ENCODE measurements at places on chromosomes 7 and 10.

DNA sequence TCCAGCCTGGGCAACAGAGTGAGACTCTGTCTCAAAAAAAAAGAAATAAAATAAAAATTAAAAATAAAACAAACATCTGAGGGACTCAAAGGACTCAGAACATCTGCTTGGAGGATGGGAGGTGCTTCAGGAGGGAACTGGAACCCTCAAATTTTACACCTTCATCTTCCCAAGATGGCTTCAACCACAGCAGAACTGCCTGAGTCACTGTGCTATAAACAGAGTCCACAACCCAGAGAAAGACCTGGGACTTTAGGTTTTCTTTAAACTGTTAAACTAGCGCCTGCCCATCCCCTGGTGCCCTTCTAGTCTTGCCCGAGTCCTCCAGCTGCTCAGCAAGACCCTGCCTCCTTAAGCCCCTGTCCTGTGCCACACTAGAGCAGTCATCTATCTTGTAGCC lies 40.8 kb downstream of the RGS10 start:
- no peak for DNase-seq

DNA sequence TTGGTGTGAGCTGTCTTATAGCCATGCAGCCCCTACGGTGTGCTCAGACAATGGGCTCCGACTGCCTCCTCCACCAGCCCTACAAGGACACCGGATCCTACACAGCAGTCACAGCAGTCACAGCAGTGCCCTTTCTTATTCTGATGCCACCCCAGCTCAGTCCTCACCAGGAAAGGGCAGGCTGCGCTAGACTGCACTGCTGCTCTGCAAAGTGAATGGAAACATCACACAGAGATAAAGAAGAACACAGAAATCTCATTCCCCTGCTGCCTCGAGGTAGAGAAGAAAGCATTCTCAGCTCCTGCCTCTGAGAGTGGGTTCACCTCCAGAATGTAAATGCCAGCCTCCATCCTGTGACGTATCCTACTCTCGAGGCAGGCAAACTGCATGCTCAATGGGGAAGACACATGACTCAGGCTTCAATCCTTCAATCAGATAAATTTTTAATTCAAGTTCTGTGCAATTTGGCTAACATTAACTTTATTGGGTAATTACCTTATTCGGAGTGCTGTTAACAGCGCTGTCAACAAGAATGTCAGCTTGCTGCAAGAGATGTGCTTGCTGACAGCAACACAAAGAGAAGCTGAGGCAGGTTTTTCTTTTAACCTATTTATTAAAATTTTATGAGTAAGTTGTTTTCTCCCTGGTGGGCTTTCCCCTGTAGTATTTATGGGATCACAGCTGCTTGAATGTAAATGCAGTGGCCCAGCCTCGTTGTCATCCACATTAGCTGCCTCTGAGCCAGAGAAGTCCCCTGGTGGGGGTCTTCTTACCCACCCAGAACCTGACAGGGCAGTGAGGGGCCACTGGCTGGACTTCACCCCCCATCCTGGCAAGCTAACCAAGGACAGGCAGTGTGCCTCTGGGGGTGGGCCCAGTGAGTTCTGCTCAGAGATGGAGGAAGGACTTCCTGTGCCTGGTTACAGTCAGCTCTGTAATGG lies 241.3 kb upstream of the KMT2E start:
- DNase-seq = no peak

DNA sequence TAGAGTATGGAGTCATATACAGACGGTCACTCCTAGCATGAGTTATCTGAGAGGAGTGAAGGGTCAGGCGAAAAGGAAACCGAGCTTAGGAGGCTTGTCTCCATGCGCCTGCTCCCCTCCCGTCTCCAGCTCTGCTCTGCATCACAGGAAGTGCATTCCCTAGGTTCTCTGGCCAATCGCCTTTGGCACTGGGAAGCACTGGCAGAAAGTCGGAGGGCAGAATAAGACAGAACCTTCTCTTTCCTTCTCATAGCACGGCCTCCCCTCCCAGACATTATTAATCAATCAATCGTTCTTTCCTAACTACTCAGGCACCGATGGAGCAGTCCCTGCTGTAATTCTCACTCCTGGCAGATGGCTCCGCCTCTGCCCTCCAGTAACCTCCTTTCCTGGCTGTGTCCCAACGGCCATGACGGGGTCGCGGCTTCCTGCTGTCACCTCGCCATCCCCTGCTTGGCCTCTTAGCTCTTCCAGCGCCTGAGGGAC lies 177.1 kb downstream of the FRMD4A start:
- no peak for DNase-seq

DNA sequence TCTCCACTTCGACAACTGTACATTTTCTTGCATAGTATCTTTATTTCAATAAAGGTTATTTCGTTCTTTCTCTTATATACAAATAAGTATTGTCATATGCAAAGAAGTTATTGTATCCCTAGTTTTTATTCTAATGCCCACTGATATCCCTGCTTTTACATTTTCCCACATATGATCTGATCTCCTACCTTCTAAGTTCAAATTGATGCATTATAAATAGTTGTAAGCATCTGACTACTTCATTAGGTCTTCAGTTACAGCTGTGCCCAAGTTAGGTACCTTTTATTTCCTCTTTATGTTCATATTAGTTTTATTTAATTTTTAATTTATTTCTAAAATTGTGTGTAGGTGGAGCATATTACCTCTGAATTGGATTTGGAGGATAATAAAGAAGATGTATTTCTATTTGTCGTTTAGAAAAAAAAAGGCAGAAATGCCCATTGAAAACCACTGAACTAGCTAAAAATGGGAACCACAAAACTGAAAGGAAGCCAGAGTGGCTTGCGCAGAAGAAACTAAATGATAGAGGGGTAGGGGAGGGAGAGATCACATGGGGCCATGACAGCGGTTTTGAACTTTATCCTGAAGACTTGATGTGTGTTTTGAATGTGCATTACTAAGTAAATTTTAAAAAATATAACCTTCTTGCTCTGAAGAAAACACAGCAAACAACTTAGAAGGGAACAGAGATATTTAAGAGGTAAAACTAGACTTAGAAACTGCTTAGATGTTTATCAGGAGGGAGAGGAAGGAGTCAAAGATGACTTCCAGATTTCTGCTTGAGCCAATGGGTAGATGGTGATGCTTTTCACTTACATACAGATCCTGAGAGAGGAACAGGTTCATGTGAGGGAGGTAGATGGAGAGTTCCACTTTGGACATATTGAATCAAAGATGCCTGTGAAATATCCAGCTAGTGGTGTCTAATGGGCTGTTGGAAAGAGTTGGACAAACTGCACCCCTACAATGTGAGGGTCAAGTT lies 9.3 kb upstream of the ZC3HAV1L start:
- no peak for DNase-seq

GRCh38 chr10:88987243-88987725 lies 3.3 kb upstream of the FAS start:
- no peak for DNase-seq

GRCh38 chr7:108716783-108717182 lies 147.1 kb downstream of the DNAJB9 start:
- no peak for DNase-seq

DNA sequence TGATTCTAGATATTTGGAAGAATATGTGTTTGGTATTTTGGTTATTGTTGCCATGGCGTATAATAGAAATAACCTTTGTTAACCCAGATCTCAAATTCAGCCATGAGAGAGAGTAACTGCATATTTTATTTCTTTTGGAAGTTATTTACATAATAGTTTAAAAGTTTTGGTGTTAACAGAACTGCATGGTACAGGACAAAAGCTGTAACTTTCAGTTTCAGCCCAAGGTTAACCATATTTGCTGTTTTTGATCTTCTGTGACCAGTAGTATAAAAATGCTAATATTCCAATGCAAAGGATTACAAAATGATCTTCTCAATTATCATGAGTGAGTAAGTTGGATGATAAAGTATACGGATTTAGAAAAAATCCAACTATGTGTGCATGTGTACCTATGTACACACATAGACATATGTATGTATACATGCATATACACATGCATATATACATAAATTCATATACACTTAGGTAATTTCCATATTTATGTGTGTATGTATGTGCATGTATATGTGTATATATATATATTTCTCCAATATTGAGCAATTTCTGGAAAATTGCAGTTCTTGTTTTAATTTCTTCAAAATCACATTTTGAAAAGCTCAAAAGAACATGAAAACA lies 38.0 kb upstream of the PIP4K2A start:
- no peak for DNase-seq

GRCh38 chr7:155746188-155746587 lies 66.1 kb downstream of the SHH start:
- DNase-seq = no peak

- DNase-seq = no peak
These were observed 8.4 kb upstream of the INMT start for GRCh38 chr7:30743371-30744074.

DNA sequence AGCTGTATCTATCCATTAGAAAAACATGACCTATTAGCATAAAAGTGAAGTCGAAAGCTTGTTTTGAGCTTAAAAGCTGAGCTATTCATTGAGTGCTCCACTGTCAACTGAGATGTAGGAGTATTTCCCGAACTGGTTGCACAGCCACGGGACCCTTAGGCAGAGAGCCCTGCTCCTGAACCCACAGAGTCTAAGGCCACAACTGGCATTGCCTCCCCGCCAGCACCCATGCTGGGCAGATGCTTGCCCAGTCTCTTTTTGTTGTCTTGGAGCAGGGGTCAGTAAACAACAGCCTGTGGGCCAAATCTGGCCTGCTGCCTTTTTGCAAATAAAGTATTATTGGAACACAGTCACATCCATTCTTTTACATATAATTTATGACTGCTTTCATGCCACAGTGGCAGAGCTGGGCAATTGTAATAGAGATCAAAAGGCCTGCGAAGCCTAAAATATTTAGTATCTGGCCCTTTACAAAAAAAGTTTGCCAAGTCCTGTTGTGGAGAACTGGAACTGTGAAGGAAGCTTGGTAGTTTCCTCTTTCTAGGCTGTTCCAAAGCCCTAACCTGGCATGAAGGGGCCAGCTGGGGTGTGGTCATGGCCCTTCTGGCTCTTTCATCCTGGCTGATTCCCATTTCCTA lies 58.4 kb upstream of the WAPL start:
- DNase-seq = no peak

DNA sequence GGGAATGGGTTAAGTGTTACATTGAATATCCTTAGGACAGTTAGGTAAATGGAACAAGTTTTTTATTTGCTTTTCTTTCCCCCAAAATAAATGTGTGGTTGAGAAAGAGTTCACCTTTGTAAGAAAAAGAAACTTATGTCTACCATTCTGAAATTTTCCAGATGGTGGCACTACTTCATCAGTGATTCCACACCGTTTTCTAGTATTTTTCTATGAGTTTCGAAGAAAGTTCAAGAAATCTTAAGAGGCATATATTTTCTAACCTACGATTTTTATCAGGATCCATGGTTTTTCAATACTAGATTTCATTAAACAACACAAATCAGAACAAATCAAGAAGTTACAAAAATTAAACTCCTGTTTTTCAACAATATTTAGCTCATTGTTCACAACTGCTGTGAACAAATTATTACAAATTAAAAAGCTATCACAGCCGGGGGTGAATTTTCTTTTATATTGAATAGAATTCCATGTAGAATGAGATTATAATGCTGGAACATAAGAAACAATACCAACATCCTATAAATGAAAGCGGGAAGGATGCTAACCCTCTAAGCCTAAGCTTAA lies 163.1 kb upstream of the NPVF start:
- no peak for DNase-seq

DNA sequence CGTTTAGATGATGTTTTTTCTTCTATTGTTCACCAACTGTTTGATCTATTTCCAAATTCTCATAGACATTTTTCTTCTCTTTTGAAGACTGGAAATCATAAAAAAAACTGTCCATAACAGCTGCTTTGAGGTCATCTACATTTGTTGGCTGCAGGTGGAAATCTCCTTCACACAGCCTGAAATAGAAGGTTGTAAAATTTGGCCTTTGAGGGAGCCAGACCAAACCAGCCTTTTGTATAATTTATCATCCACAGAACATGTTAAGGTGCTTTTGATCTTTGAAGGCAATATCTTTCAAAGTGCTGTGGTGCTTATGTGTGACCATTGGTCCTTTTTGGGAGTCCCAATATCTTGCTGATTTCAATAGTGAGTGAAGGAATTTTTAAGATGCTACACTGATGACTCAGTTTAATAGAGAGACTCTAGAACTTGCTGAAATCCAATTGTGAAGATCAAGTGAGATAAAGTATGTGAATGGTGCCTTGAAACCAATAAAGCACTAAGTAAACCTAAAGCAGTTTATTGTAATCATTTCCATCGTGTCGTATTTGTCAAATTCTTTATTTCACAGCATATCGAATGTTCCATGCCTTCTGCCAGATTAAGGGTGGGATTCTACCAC lies 5.4 kb downstream of the FERD3L start:
- DNase-seq = no peak

GRCh38 chr10:49748006-49748405 lies 14.1 kb downstream of the OGDHL start:
- DNase-seq = no peak

- DNase-seq = no peak
These were observed 31.2 kb downstream of the ARMH3 start for GRCh38 chr10:102024799-102025198.

DNA sequence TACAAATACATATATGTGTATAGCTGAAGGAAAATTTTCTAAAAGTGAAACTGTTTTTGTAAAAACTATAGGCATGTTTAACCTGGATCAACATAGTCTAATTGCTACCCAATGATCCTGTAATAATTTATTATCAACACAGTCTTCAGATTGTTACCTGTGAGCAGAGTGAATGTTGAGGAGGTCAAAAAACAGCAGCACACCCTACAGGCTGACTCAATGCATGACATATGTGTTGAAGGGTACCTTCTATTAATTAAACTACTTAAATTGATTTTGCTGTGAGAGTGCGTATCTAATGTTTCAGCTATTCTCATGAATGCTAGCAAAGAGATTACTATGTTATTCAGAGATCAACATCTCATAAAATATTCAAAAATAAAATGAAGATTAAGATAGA lies 411.4 kb downstream of the TNS3 start:
- DNase-seq = no peak

GRCh38 chr10:88971221-88972061 lies 18.9 kb upstream of the ACTA2 start:
- DNase-seq = no peak

DNA sequence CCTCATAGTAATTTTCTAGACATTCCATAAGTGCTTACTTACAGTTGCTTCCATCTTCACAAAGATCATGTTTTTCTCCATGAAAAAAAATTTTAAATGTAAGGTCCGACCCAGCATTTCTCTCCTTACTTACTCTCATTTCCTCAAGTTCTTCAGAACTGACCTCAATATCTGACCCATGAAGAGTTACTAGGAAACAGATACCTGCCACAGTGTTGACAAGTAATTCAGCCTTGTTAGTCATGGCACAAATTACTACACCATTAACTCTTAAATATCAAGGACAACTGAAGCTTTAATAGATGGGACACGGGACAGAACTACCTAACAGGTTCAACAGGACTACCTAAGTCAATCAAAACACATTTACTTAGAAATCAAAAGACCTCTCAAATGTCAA lies 316.2 kb downstream of the POM121L12 start:
- DNase-seq = no peak

- no peak for DNase-seq
These were observed 90.2 kb downstream of the DLG5 start for GRCh38 chr10:77836299-77836820.

GRCh38 chr10:119933179-119933578 lies 40.6 kb downstream of the SEC23IP start:
- no peak for DNase-seq

Measured in sciatic nerve (tissue), 2 donors.